ENCODE measurements at places on chromosomes 7 and 10.

- no peak for DNase-seq
Measured at GRCh38 chr7:80823057-80823456, 95.8 kb downstream of the SEMA3C start.

DNA sequence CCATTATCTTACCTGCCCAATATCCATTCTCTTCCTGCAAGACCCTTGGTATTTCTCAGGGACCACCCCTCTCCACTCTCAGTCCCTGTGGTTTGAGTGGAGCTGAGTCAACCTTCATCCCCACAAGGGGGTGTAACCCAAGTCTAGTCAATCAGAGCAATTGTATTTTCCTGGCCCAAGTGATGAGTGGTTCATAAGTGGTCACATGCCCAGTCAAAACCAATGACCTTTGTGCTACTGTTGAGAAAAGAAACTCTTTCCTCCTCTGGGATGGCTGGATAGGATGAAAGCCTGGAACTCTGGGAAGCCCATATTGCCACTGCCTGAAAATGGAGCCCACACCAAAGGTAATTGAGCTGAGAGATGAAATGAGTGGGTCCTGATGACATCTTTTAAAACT is 93.6 kb downstream of the SNX10 start:
- no peak for DNase-seq

DNA sequence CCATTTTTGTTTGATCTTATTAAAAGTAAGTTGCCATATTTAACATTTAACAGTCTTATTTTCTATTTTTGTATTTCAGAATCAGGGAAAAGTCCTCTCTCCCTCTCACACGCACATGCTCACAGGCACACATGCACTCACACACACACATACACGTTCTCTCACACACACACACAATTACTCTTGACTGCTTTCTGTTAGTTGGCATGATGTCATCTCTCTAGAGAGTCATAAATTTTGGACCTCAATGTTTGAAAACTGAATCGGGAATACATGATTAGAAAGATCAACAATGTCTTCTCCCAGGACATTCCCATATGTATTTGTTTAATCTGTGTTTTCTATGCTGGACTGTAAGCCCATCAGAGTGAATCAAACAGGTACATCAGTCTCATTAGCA is 165.7 kb upstream of the AHR start:
- no peak for DNase-seq

DNA sequence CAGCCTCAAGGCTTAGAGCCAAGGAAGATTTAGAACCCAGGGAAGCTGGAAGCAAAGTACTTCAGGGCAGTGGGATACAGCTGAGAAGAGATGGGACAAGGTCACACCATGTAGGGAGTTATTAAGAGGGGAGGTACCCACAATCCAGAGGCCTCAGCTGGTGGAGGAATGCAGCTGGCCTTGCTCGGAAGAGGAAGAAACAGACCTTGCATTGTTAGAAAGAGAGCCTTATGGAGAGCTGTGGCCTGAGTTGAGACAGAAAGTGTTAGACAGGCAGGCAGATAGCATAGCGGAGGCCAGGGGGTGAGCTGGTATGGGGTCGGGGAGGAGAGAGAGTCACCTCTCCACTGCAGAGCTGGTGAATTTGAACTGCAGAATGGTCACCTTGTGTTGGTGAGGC is 173.1 kb downstream of the JCAD start:
- no peak for DNase-seq

DNA sequence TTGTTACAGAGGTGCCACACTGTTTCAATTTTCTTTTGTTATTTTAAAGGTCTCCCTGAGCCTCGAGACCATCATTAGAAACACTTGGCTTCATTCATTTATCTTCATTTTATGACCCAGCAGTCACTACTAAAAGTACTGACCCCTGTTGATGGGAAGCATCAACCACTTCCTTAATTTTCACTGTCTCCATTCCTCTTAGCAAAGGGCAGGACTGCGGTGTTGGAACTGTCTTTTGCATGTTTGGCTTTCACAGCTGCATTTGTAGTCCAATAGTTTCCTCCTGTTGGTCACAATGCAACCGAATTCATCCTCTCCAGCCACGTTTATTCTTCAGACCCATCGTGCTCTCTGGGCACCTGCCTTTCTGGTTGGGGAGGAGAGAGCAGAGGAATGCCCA is 46.7 kb upstream of the PDZD8 start:
- DNase-seq: no peak

DNA sequence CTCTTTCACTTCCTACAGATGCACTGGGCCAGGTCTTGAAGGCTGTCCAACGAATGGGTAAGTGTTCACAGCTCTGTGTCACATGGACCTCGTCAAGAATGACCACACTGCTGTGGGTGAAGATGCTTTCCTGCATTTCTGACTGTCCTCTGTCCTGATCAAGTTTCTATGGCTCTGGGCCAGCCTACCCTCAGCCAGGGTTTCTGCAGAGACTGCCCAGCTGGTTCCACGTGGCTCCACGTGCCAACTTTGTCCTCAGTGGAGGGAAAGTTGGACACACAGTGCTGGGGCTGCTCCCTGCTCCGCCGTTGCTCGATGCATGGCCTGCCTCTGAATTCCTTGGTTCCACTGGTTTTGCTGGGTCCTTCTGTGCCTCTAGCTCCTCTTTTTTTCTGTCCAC is 152.3 kb downstream of the EGFR start:
- no peak for DNase-seq

- no peak for DNase-seq
Measured at GRCh38 chr7:49631071-49631815, 142.2 kb upstream of the VWC2 start.

Measured in suppressor macrophage treated with lipopolysaccharide for 1 hour (primary cell).